ENCODE measurements at places on chromosomes 5 and 9.

DNA sequence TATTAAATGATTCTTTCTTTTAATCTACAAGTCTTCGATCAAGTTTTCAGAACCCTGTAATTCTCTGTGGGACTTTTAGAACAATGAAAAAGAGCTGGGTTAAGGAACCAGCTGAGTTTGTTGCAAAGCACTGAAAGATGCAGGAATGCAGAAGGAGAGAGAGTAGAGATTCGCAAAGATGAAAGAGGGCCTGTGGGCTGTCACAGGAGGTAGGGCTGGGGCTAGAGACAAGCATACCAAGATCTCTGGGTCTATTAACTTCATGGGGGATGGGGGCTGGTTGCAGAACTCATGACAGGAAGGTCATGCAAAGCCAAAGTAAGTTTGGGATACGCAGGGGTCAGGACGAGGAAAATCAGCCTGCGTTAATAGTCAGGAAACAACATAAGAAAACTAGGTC is 81.8 kb downstream of the LURAP1L start:
- no peak for DNase-seq

DNA sequence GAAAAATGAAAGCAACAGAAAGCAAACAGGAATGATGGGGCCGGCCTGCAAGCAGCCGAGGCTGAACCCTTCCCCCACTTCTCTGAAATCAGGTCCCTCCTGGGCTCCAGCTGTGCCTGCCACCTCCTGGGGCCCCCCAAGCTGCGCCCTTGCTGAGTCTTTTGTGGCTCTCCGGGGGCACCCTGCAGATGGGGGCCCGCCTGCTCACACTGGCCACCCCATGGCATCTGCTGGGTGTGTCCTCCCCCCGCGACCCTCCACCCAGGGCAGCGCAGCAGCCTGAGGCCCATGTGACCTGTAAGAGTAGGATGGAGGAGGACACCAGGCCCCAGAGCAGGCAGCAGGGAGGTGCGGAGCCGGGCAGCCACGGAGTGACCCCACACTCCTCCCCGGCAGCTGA is 5.7 kb downstream of the GPSM1 start:
- DNase-seq: no peak

GRCh38 chr9:119483153-119483552 is 113.9 kb upstream of the BRINP1 start:
- no peak for DNase-seq

- DNase-seq: no peak
Observed at GRCh38 chr5:136998854-136999357, 500.2 kb downstream of the SPOCK1 start.

DNA sequence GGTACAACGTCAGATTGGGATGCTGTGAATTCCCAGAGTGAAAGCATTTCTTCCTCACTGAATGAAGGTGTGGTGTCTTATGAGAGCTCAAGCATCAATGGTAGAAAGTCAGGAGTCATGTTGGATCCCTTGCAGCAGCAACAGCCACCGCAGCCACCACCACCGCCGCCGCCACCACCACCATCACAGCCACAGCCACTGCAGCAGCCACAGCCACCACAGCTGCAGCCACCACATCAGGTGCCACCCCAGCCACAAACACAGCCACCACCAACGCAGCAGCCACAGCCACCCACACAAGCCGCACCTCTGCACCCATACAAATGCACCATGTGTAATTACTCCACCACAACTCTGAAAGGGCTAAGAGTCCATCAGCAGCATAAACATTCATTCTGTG is 62.4 kb downstream of the ZNF462 start:
- DNase-seq: no peak

GRCh38 chr5:115465431-115465830 is 79.1 kb downstream of the FEM1C start:
- no peak for DNase-seq

- no peak for DNase-seq
Observed at GRCh38 chr9:79663300-79663699, 91.5 kb downstream of the TLE4 start.

DNA sequence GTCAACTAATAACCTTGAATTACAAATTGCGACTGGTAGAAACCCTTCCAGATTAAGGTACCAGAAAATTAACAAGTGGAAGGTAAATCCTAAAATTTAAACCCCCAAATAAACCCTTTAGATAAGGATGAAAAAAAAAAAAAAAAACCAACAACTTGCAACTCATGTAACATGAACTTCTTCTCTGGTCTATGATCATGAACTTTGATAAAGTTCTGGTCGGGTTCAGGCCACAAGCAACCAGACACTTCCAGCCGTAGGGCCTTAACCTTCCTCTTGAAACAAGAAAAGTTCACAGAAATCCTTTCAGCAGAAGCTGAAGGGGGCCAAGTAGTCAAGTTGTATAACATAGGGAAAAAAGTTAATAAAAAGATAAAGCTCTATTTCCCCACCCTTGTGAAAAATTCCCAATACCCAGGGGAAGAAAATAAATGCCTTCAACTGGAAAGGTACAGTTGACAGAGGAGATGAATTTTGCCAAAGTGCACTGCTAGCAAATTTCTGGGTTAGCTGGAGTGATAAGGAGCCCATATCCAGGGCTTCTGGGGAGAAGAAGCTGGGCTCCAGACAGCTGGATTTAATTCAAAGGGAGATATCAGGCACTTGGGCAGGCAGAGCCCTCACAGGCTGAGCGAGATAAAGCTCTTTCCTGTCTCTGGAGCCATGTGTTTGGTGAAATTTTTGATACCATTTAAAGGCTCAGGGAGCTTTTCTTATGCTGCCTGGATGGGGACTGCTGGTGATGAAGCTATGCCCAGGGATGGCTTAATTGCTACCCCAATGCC is 234.2 kb upstream of the PANK3 start:
- DNase-seq: no peak

DNA sequence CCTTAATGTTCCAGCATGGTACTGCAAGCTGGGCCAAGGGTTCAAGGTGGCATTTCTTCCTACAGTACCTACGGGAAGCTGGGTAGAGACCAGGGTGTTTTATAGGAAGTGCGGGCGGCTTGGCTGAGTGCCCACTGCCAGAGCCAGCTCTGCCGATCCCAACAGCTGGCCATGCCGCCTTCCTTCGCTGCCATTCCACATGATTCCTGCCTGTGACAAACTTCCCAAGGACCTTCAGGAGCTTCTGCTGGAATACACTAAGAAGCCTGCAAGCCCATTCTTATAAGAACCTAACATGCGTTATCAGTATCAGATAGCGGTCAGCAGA is 22.0 kb downstream of the MYO10 start:
- no peak for DNase-seq

- no peak for DNase-seq
Observed at GRCh38 chr9:121772600-121773285, 121.3 kb downstream of the DAB2IP start.

GRCh38 chr9:120742951-120743416 is 28.7 kb upstream of the MEGF9 start:
- no peak for DNase-seq
